Kidney (tissue), 22 donors: ENCODE measurements at places on chromosomes 7 and 10. TPM values are rescaled to one million over a fixed set of nuclear protein-coding genes. Genes with fewer than 3 reads are reported as not detected.

- H3K27ac ChIP-seq: no peak overlapping the region
- no peaks in the 10 kb centered on the region for H3K4me1 ChIP-seq
- no peak overlapping the region for H3K4me3 ChIP-seq
Observed at GRCh38 chr10:451856-452255, 237.6 kb downstream of the DIP2C start.

GRCh38 chr7:100437150-100438100 lies 1.1 kb upstream of the PPP1R35 start:
- H3K27ac ChIP-seq: no peak overlapping the region
- no peaks in the 10 kb centered on the region for H3K4me1 ChIP-seq
- no peaks in the 10 kb centered on the region for H3K27me3 ChIP-seq
- peak overlapping the region; percentile 77 for H3K4me3 ChIP-seq
- peak; percentile 83 for DNase-seq

DNA sequence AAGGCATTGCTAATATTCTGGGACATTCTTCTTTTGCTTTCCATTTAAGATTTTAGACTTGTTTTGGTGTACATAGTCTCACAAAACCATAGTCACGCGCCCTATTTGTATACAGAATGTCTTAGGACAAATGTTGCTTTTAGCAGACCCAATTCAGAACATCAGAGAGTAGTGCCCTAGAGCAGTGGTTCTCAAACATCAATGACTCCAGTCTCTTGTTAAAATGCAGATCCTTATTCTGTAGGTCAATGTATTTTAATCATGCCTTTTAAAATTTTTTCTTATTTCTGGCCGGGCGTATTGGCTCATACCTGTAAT lies 127.4 kb upstream of the EFCAB10 start:
- H3K27me3 ChIP-seq: no peaks in the 10 kb centered on the region
- H3K27ac ChIP-seq: no peak overlapping the region
- no peak overlapping the region for H3K4me3 ChIP-seq

- no peak for DNase-seq
- H3K27me3 ChIP-seq: no peaks in the 10 kb centered on the region
- no peaks in the 10 kb centered on the region for H3K36me3 ChIP-seq
- H3K4me3 ChIP-seq: no peak overlapping the region
Observed at GRCh38 chr10:128233422-128233821, 107.2 kb upstream of the MKI67 start.

Gene SLC16A9
- 15.5 TPM for total RNA-seq

Gene CDC14C
- not detected for total RNA-seq
